ENCODE measurements at places on chromosomes 12 and 14.

- DNase-seq = no peak
Measured at GRCh38 chr14:41606282-41606531, 469 bp upstream of the LRFN5 start.

DNA sequence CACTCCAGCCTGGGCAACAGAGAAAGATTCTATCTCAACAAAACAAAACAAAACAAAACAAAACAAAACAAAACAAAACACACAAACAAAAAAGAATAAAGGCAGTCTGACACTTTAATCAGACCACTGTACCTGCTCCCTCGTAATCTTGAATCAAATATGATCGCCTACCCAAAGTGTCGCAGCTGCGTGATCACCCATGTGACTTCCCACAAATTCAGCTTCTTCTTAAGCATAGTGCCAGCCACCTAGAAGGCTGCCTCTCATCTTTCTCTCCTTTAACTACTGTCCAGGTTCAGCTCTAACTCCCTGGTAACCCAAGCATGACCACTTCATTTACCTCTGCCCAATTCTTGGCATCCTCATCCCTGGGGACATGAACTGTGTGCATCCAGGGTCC lies 37.4 kb downstream of the FMNL3 start:
- no peak for DNase-seq

DNA sequence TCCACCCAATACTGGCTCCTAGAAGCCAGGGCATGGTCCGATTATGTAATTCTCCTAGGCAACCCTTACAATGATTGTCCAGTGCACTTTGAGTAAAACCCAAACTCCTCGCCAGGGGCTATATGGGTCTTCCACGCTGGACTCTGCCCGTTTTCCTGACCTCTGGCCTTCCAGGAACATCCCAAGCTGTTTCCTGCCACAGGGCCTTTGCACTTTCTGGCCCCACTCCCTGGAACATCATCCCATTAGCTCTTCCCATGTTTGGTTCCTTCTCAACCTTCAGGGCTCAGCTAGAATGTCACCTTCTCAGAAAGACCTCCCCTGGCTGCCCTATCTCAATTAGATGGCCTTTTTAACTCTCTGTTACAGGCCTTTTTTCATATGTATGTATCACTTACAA lies 85.4 kb downstream of the IRF2BPL start:
- DNase-seq = no peak

- DNase-seq = no peak
Measured at GRCh38 chr14:71952381-71953363, 20.4 kb downstream of the RGS6 start.

DNA sequence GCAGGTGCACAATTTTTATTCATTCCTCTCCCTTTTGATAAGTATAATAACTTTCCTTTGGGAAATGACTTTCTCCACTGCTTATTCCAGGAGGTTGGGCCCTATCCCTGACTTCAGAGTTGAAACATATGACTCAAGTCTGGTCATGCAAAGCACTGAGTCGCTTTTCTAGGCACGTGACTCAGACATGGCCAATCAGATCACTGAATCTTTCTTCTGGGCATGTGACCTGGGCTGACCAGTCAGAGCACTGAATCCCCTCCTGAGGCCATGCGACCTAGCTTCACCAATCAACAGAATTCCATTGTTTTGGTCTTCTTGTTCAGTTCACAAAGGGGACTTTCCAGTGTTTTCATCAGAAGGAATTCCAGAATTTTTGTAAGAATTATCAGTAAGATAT lies 377.1 kb upstream of the KITLG start:
- DNase-seq = no peak

DNA sequence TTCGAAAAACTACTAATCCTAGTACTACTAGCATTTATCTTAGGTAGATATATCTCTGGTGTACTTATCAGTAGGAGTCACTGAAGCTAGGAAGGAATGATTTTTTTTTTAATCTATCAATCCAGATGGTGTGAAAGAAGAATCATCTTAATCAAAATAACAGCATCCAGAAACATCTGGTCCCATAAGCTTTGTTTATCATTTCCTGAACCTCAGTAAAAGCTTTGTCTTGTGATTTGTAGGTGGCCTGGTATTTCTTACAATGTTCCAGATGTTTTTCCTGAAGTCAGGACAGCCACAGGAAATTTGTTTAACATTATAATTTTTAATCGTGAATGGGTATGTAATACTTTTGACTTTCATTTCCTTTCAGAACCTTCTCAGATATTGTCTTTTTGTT lies 28.0 kb upstream of the LUM start:
- DNase-seq = no peak
